Stimulated activated CD8-positive, alpha-beta memory T cell treated with anti-CD3 and anti-CD28 coated beads, Interleukin-15, amount 100 ng/mL, for 4 hours (primary cell): ENCODE measurements at places on chromosomes 2 and 18.

- no peak for DNase-seq
Measured at GRCh38 chr2:127814677-127815076, 3.7 kb upstream of the WDR33 start.

DNA sequence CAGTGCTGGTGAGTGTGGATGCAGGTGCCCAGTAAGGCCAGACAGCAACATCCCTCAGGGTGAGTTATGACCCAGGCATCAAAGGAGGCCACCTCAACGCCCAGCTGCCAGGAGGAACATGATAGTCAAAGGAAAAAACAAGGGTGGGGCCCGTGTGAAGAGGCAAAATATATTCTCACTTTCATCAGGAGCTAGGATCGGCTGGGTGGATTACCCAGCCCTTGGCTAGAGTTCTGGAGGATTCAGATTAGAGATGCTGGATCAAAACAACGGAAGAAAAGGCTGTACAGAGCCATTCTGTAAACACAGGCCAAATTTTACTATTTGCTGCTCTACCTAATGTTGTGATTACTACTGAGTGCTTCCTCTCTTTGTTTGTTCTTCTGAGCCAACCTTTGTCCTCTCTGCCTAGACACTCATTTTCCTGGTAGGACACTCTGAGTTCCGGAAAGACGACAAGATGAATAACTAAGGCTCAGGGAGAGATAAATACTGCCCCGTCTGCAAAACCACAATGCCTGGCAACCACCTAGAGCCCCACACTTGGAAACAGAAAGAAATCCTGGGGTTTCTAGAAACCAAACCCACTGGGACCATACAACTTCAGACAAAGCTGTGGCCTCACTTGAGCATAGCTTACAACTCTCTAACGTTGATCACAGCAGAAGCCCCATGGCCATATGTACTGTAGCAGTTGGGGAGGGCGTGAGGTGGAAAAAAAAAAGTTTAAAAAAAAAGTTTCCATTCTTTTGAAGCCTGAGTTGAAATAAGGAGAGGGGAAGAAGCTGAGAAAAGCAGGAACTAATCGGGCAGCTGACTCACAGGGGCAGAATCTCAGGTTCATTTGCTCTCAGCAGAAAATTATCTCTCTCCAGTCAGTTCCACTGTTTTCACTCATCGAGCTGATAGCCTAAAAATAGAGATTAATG is 17.8 kb upstream of the PMAIP1 start:
- no peak for DNase-seq

GRCh38 chr18:60100778-60101177 is 201.0 kb downstream of the PMAIP1 start:
- DNase-seq, result no peak

DNA sequence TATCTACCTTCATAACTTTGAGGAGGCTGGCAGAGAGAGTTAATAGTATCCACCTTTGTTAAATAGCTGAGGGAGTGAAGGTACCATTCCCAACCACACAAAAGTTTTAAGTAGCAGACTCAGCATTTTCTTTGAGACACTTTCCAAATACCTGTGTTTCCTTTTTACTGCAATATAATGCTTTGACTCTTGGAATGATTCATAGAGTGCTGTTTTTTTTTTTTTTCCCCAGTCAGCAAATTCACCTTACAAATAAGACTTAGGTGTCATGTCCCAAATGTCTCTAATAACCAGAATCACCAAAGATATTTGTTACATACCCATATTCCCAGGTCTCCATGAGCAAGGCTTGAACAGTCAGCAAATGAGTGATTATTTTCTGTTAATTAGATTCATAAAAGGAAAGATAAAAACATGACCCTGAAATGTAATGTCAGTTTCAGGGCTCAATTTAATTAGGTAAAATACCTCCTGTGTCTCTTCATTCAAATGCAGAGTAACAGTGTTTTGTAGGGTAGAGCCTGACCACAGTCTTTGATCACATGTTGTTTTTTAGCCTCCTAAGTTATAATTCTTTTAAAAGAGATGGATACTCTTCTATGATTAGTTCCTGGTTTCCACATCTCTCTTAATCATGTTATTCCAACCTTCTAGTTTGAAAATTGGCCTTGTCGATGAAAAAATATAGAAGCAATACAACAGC is 39.9 kb downstream of the SLC5A7 start:
- DNase-seq, result no peak

- DNase-seq, result no peak
Measured at GRCh38 chr2:173734797-173735196, 230.4 kb downstream of the SP3 start.

- DNase-seq, result no peak
Measured at GRCh38 chr2:195320413-195320973, 336.5 kb upstream of the SLC39A10 start.

DNA sequence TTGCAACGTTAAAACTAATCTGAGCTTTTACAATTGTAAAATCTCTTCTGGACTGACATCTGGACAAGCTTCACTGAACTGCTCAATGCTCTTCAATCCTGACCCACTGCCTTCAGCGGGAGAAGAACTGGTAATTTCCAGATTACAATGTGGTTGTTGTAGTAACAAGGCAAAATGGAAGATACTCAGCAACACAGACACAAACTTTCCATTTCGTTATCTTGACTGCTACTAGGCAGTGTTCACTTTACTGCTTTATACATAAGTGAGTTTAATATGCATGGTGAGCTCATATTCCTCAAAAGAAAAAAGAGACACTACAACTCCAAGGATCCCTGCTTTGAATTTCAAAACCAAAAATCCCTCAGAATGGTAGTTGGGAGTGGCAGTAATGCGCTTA is 51.9 kb downstream of the GRB14 start:
- DNase-seq, result no peak

- no peak for DNase-seq
Measured at GRCh38 chr2:3427272-3427671, 47.8 kb downstream of the TRAPPC12 start.

- no peak for DNase-seq
Measured at GRCh38 chr2:6449343-6449742, 416.4 kb downstream of the CMPK2 start.

GRCh38 chr18:46010676-46011075 is 43.5 kb upstream of the EPG5 start:
- no peak for DNase-seq

- DNase-seq, result no peak
Measured at GRCh38 chr2:205822579-205822978, 140.3 kb downstream of the NRP2 start.

GRCh38 chr2:228901531-228901930 is 369.6 kb downstream of the PID1 start:
- no peak for DNase-seq

DNA sequence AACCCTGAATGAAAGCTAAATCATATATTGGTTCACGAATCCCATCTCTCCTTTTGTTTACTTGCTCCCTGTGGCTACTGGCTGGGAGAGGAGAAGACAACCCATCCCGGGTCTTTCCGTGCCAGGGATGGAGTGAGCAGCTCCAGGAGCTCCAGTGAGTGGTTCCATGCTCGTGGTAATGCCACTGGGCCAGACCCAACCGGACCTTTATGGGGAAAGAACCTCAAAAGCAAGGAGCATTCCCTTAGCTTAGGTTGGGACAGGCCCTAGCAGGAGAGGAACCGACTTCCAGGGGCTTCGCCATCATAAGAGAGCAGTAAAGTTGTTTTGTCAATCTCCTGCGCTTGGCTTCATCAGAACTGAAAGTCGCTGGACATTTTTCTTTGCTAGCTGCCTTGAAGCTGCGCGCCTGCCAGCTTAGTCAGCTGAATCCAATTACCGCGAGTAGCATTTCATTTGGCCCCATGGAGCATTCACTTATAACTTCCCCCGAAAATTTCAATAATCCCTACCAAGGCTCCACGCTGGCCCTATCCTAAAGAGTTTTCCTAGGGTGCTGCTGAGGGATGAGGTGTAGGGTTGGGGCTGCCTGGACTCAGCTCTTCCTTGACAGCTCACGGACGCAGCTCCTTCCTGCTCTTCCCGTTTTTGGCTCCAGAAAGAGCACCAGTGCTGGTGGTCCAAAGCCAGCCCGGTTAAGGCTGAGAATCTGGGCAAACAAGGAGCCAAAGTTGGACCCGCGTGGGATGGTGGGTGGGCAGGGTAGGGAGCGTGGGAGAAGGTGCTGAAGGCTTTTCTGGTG is 4.9 kb downstream of the HOXD3 start:
- no peak for DNase-seq

GRCh38 chr2:196075196-196075595 is 6.6 kb upstream of the DNAH7 start:
- DNase-seq, result no peak

- no peak for DNase-seq
Measured at GRCh38 chr2:98869272-98869641, 66.8 kb downstream of the CRACDL start.

GRCh38 chr2:29663268-29663667 is 258.1 kb downstream of the ALK start:
- DNase-seq, result no peak

DNA sequence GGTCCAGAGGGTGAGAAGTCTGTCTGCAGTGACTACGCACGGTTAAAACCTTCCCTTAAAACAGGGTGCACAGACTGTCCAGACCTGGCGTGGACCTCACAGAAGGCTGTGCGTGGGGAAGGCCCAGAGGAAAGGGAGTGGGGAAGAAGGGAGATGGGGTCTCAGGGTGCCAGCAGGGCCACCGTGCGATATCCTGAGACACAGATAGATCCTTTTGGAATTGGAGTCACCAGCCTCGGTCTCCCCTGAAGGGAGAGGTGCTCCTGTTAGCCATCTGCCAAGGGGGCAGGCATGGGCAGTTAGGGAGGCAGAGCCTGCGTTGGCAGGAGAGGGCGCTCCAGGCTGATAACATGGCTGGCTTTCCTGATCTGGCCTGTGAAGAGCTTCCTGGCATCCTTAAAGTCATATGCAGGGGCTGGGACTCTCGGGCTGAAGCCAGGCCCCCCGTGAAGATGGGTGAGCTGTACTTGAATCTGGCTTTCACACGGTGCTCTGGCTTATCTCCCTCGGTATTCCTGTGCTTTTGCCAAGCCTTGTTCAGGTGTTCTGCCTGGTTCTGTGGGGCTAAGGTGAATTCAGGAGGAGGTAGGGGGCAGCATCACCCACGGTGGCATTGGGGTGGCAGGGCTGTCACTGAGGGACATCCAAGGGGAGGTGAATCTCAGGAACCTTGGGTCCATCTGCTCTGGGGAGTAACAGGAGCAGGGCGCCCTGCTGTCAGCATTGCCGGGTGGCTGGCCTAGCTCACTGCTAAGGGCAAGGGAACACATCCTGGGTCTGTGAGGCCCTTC is 107.2 kb upstream of the SMAD2 start:
- DNase-seq, result no peak

DNA sequence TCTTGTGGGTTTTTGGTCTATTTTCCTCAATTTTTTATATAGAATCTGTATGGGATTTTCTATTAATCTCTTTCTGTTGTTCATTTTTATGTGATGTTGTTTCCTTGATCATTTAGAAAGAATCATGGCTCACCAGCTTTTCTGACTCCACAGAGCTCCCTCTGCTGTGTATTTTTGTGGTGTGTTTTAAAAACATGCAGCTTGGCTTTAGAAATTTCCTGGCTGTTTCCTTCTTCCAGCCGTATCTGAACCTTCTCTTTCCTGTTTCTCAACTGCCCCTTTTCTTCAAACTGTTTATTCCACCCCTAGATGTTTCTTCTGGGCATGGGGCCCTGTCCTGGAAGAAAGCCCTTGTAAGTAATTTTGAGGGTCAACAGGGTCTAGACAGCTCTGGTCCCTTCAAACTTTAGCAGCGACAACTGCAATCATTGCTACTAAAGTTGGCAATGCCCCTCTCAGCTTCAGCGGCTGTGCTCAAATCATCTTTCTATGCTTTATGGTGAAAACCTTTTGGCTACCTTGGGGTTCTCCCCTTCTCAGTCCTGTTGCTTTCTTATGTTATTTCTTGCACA is 17.6 kb upstream of the COPS8 start:
- no peak for DNase-seq

DNA sequence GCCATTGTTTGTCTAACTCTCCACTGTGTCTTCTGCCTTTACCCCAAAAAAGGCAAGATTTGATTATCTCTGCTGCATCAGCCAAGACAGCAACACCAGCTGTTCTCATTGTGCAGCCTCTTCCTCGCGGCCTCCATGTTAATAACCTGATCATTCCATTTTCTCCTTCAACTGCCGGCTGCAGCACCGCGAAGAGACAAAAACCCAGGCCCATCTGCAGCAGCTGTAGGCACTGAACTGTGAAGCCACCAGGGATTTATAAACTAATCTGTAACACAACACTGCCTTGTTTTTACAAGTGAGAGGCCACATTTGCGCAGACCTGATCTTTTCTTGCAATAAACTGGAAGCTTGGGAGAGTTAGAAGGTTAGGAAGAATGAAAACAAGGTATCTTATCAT is 147.8 kb downstream of the SATB2 start:
- DNase-seq, result no peak

GRCh38 chr2:238302087-238302486 is 13.7 kb upstream of the PER2 start:
- DNase-seq, result no peak

DNA sequence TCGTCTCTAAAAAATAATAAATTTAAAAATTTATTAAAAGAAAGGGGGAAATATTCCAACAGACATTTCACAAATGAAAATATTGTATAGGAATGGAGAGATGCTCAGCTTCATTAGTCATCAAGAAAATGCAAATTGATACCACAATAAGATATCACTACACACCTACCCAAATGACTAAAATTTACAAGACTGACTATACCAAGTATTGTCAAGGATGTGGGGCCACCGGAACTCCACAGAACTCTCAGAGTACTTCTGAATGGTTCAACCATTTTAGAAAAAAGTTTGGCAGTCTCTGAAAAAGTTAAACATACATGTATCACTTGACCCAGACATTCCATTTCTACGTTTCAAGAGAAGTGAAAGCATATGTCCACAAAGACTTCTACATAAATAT is 163.4 kb downstream of the EHBP1 start:
- no peak for DNase-seq

DNA sequence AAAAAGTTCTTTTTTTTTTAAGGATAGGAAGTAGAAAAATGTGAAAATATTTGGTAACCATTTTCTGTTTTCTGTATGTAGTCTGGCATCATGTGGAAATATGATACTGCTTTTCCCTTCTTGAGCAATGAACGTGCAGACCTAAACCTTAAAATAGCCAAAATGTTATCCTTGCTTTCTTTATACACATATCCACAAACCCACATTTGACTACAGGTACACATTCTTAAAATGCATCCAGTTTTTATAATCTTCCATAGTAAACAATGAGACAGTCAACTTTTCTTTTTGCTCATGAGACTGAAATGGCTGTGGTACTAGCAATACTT is 90.9 kb downstream of the OSBPL6 start:
- no peak for DNase-seq

GRCh38 chr18:3599195-3599594 is 149.2 kb downstream of the TGIF1 start:
- DNase-seq, result no peak

- DNase-seq, result no peak
Measured at GRCh38 chr2:29013057-29013780, 32.1 kb downstream of the TOGARAM2 start.

DNA sequence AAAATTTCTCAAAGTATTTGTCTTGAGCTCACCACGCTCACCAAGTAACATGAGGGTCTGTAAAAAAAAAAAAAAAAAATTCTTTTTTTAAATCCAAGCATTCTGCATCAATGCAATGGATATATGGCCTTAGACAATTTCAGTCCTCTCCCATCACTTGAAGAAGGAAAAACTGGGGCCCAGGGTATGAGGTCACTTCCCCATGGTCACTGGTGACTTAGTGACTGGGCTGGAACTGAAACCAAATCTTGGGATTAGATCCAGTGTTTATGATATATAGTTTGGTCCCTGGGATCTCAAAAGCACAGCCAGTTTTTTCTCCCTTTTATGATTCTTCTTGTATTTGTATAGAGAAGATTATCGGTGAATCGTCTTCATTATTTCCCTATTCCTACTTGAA is 477.9 kb upstream of the TNP1 start:
- DNase-seq, result no peak
